ENCODE measurements at places on chromosomes 16 and 17.

DNA sequence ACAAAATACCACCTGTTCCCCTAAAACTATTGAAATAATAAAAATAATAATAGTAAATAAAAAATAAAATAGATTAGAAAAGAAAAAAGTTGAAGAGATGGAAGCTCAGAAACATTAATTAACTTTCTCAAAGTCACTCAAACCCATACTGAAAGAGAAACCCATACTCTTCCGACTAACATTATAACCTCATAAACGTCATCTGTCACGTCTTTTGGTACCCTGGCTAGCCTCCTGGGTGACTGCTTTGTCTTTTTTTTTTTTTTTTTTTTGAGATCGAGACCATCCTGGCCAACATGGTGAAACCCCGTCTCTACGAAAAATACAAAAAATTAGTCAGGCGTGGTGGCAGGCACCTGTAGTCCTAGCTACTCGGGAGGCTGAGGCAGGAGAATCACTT, 7.6 kb downstream of the SLFN12L start:
- DNase-seq = no peak

DNA sequence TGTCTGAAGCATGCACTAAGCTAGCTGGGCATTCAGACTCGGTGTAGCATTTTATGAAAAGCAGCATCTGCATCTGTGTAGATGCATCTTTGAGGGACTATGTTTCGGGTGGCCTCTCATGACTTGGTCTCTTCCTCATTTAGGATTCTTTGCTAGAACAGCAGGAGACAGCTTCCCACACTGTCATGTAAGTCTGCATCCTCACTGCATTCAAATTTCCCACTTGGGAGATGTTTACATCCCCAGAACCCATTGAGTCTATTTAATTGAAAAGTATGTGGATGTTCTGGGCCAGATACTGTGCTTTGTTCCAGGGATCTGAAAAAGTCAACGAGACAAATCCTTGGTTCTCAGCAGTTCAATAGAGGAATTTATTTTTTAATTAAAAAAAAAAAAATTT, 198.6 kb upstream of the EEF2KMT start:
- no peak for DNase-seq

DNA sequence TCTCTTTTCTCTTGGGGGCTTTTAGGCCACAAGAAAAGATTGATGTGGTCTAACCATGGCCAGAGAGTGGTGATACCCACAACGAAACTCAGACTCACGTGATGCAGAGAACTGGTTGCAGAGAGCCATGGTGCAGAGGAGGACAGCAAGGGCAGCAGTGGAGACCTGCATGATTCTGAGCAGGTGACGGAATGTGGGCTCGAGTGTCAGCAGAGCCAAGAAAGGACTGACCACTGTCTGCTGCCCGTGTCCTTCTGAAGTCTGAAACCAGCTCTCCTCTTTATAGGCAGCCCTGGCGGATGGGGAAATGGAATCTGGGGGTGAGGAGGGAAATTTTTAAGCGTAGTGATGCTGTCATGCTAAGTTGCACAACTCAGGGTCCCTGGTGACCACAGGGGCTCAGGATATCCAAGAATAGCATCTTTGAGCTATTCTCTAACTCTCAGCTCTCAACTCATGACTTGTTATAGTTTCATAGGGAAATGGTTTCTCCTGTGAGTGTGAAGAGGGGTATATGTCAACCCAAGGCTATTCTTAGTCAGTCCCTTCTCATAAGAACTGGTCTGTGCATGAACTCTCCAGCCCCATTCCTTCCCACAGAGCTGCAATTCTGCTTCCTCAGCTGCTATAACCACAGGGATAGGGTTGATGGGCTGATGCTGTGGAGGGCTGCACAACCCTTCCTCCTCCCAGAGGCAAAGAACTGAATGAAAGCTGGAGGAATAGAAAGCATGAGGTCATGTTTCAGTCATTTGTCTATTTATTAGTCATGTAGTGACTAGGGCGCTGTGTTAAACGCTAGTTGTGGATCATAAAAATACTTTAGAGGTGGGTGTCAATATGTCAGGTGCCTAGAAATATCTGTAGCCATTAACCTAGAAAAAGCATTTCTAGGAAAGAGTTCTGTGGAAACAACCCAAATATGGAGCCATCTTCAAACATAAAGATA, at the start of gene CCL3:
CCL3 (minus strand) TSS at position 256 of the 949 bp plus-strand sequence; CDS start at position 171, 85 bp downstream.
- DNase-seq = no peak

GRCh38 chr16:57941016-57941664, 29.8 kb downstream of the CNGB1 start:
- no peak for DNase-seq

DNA sequence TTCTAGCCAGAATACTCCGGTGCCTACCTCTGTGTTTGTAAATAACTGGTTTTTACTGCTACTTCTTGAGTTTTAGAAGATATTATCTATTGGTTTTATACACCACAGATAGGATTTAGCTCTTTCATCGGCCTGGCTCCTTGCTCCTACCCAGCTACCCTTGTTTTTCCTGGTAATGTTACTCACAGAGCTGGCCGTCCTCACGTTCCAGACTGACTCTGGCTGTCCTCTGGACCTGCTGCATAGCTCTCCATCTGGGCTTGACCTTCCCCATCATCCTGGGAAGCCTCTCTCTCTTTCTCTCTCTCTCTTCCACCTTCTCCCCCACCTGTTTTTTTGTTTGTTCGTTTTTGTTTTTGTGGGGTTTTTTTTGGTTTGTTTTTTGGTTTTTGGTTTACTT, 51.5 kb downstream of the MPRIP start:
- no peak for DNase-seq

- DNase-seq = no peak
Observed at GRCh38 chr16:73142053-73142854, 94.3 kb upstream of the ZFHX3 start.

DNA sequence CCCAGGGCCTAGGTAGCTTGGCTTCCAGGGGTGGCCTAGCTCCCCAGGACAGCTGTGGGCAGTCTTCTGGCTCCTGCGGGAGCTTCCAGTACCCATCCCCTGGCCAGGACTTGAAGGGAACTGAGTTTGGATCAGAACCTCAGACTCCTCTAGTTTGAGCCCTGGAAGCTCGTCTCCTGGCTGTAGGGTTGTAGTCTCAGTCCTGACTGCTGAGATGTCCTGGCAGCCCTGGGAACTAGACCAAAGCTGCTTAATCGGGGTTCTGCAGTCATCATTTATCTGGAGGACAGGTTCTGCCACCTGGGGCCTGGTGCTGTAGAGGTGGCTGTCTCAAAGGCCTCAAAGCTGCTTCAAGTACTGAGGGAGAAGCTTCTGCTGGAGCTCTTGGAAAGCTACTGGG, 163.7 kb downstream of the WSCD1 start:
- no peak for DNase-seq

DNA sequence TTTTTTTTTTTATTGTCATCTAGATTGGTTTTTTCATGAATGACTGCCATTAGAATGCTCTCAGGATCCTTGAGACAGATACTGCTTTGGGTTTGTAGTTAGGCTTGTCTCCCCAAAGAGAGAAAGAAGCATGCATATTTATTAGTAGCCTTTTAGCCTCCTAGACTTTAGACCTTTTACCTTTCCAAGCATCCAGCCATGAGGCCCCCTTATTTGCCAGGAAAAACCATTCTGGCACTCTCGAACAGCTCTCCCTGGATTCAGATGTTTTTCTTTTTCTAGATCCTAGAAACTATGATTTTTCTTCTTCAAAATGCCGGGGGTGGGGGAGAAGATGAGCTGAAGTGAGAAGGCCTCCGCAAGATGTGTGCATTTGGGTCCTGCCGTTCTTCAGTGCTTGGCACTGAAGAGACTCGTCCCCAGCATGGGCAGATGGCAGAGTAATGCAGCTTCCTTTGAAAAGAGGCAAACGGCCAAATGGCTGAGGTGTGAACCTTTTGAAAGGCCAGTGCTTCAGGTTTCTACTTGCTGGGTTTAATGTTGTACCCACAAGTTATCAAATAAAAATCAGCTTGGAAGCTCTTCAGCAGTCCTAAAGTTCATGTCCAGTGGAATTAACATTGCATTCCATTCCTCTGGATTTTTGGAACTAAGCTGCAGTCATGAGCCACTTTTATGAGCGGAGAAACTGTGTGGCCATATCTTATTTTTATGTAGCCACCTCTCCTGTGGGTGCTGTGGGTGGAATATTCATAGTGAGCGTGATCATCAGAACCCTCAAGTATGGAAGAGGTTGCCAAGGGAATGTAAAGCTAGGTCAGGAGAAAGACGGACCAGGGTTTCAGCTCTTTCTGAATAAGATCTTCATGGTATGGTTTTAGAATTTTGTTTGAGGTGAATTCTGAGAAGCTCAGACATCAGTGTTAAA, 7.2 kb downstream of the SOCS7 start:
- DNase-seq = no peak

DNA sequence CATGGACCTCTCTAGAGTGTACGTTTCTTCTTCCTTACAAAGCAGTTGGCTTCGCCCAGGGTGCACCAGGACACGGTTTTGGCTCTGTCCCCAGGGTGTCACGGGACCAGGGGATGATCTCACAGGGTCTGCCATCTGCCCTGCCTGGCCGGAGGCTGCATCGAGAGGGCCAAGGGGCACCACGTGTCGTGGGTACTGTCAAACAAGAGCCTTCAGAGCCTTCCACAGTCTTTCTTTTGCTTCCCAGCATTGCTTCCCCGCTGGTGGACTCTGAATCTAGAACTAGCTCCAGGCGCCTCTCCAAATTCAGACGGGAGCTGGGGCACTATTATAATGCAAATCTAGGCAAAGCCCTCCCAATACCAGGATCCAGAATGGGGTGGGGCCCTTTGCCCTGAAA, 47.9 kb downstream of the MAPT start:
- DNase-seq = no peak

- peak; percentile 56 for DNase-seq
Observed at GRCh38 chr16:79261481-79261940, 339.0 kb downstream of the MAF start.

DNA sequence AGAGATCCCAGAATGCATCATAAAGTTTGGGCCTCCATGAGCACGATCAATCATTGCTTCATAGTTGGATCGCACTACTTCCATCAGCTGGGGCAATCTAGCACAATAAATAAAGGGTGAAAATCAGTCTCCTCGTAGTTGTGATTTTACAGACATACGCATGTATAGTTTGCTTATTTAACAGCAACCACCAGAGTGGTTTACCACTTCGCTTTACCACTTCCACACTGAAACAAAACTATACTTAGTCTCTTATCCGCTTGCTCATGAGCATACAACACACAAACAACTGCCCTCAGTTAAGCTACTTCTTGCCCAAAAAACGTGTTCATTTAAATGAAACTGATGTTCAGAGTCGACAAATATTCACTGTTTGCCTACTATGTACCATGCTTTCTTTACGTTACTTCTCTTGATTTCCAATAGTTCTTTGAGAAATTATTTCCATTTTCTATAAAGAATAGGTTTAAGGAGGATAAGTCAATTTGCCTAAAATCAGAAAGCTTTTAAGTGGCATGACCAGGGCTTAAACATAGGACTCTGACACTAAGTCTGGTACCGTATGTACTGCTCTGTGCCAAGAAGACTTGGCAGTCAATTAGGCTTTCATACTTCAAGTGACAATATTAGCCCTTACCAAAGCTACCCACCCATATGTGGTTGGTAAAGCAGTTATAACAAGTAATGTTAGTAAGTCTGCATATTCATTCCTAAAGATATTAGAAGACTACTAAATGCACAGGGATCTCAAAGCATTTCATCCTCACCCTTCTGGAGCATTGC, 22.0 kb downstream of the SETD6 start:
- no peak for DNase-seq

DNA sequence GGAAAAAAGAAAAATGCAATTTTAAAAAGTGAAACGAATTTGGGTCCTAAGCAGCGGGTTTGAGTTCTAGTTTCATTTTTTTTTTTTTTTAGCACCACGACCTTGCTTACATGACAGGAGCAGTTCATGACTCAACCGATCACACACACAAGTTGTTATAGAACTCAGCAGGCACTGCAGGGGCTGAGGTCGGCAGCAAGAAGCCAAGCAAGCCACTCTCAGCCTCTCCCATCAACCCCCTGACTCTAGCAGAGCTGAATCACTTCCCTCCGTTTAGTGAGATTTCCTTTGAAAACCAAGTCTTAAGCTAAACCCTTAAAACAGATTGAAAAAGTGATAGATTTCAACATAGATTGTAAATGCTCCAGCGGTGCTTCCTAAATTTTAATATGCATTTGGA, 520.8 kb downstream of the HAPSTR1 start:
- no peak for DNase-seq
